ENCODE measurements at places on chromosomes 4 and X.

DNA sequence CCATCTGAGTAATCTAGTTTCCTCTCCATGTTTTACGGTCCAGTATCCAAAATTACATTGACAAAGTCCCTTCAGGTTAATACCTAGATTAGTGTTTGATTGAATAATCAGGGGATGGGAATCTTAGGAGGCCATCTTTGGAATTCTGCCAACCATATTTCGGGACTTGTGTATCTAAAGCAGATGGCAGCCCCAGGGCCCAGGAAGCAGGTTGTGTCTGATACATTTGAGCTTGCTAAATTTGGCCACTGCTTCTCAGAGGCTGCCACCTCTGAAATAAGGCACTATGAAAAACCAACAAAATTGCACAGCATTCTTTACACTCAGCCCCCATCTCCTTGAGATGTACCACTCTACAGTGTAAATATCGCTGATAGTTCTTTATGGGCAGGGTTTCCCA lies 102.1 kb downstream of the ASB9 start:
- DNase-seq, result no peak

DNA sequence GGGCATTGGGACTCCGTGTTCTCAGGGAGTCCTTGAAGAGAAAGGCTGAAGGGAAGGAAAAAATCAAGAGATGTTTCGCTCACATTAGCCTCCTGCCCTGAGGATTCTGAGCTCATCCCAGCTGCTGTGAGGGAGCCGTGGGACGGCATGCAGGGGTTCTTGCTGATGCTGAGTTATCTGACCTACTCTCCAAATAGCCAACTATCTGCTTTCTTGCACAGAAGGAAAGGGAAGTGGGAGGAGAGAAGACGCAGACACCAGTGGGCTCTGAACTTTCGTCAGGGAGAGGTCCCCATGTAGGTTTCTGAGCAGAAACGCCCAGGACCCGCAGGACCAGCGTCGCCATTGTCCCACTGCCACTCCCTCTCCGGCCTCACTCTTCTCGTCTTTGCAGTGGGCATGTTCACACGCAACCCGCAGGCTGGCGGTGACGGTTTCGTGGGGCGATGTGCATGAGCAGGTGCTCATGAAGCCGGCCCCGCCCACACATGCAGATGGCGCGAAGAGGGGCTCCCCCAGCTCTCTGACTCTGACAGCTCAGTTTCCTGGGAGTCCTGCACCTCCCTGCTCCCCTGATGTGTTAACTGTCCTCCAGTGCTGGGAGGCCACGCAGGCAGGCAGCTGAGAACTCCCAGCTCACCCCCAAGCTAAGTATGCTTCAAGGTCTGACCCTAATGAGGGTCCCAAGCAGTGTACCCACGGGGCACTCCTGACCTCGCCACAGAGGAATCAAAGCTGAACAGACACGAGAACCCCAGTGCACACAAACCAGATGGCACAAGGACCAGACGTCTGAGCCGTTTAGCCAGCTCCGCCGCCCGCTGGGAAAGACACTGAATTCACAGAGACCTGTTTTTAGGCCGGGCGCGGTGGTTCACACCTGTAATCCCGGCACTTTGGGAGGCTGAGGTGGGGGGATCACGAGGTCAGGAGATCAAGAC lies 13.6 kb upstream of the ABLIM2 start:
- no peak for DNase-seq

DNA sequence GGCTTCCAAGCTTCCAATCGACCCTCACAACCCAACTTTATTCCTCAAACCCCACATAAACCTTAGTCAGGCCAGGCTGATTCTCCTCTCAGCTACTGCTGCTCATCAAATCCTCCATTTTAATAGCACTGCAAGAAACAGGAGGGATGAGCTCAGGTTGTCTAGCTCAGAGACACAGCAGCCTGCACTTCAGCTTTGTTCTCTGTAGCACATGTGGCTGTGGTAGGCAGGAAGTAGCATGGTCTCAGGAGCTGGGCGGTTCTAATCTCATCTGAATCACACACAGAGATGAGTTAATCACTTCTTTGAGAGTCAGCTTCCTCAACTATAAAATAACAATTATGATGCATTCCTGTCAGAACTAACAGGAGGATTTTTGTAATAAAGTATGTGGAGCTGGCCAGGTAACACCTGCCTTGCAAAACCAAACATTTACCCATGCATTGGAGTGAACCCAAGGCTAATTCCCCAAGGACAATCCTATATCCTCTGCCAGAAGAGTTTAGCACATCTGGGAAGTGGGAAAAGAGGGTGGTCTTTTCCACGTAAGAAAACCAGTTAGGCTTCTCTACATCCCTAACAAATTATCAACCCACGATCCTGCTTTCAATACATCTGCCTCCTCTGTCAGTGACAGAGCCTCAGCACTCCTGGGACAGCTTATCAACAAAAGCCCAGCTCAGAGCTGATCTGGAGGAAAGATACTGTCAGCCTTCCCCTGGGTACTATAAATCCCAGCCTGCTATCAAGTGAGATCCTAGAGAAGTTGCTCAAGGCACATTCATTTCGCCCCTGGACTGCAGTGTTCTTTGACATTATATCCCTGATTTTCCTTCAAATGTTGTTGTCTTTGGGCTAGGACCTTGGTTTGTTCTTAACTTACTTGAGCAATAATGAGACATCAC lies 32.8 kb downstream of the ELOVL6 start:
- DNase-seq, result peak; percentile 87

GRCh38 chr4:4923201-4923600 lies 63.7 kb downstream of the MSX1 start:
- no peak for DNase-seq

DNA sequence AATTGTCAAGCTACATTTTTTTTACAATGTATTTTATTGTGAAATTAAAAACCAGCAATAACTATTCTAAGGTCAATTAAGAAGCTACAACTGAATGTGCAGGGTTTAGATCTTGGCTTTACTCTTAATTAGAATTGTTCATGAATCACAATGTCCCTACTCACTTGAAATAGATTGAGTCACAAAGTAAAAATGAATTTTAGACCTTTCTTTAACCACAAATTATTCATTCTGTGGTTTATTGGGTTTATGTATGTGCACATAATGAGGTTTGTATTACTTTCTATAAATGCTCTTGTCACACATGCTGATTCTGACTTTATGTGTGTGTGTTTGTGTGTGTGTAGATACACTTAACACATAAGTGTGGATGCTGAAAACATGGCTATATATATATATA lies 647.0 kb upstream of the AADAT start:
- peak; percentile 27 for DNase-seq

DNA sequence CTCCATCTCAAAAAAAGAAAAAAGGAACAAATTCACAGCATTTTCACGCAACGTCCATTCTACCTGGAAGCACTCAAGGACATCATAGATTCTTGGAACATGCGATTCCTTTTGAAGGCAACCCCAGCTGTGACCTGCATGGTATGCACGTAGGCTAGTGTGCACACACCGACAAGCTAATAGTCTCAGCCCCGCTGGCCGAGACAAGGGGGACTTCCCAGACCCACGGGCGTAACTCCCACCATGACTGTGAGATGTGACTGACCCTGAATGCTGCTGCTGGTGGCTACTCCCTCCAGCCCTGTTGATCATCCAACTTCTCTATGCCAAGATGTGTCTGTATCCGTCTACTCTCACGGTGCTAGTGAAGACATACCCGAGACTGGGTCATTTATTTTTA lies 78.3 kb downstream of the CRLF2 start:
- DNase-seq, result no peak

DNA sequence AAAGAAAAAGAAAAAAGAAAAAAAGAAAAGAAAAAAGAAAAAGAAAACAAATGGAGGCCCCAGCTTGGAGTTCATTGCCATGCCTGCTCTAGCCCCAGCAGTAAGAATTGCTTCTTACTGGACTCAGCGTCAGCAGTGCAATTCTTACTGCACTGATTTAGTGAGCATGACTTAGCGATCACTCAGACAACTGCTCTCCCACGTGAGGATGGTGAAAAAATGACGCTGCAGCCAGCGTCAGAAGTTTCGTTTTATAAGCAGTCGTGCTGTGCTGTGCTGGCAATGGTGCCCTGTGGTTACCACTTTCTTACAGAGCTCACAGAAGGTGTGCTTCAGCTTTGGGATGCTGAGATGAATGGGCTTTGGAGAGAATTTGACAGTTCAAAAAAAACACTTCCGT lies 68.3 kb upstream of the DDX3X start:
- DNase-seq, result peak; percentile 77

DNA sequence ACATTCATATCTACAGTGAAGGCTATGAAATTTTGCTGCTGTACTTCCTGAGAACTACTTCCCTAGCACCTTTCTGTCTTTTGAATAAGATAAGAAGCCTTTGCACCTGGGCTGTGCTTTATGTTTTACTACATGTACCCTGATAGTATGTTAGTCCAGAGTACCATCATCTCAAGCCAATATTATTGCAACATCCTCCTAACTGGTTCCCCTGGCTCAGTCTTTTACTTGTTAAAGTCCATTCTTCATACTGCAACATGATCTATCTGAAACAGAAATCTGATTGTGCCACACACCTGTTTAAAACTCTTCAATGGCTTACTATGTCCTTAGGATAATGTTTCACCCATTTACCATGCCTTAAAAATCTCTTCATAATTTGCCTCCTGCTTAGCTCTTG lies 102.3 kb downstream of the AGTR2 start:
- no peak for DNase-seq

- no peak for DNase-seq
These were observed 9.3 kb downstream of the CCDC160 start for GRCh38 chrX:134246282-134246681.

- DNase-seq, result no peak
These were observed 26.0 kb downstream of the LRP2BP start for GRCh38 chr4:185369731-185370130.

GRCh38 chr4:153169776-153170175 lies 34.5 kb upstream of the TRIM2 start:
- DNase-seq, result no peak

All from fibroblast of skin of back (primary cell).